SJSA1 (cell line): ENCODE measurements at places on chromosomes 4 and X. TPM values are rescaled to one million over a fixed set of nuclear protein-coding genes. Genes with fewer than 3 reads are reported as not detected.

DNA sequence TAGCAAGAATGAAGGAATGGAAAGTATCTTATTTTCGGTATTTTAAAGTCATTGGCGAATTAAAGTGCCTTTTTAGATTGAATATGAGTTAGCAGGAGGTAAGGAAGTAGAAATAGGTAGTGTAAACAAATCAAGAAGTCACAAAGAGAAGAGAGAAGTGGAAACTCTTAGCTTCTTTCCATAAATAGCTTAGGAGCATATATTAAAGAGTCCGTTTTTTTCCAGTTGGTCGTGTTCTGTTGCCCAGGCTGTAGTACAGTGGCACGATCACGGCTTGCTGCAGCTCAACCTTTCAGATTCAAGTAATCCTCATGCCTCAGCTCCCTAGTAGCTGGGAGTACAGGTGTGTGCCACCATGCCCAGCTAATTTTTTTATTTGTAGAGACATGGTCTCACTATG lies 56.4 kb downstream of the UBE2K start:
- DNase-seq: no peak

The JADE3 gene
- total RNA-seq: 5.0 and 8.8 TPM in 2 replicates

The GYPE gene
- 0.95 and 2.1 TPM in 2 replicates for total RNA-seq

DNA sequence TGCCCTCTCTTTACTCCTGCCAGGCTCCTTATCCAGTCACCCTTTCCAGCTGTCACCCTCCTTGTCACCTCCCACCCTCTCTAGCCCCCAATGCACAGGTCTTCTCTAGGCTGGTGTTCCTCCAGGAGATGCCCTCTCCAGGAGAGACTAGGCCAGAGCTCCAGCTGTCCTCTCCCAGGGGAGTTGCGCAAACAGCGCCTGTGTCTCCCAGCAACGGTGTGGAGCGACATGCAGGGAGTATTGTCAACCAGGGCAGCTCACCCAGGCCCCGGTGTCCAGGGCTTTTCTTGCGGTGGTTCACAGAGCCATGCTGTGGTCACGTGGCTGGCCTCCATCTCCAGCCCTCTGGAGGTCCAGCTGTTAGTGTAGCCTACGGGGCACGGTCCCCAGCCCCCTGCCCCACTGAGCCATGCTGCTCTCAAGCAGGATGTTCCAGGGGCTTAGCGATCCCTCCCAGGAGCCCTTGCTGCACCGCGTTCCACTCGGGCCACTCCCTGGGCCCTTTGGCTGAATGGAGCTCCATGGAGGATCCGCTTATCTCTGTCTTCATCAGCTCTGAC lies 34.8 kb downstream of the CCNQ start:
- no peak for DNase-seq

The ITIH6 gene
- total RNA-seq: not detected in 2 replicates

DNA sequence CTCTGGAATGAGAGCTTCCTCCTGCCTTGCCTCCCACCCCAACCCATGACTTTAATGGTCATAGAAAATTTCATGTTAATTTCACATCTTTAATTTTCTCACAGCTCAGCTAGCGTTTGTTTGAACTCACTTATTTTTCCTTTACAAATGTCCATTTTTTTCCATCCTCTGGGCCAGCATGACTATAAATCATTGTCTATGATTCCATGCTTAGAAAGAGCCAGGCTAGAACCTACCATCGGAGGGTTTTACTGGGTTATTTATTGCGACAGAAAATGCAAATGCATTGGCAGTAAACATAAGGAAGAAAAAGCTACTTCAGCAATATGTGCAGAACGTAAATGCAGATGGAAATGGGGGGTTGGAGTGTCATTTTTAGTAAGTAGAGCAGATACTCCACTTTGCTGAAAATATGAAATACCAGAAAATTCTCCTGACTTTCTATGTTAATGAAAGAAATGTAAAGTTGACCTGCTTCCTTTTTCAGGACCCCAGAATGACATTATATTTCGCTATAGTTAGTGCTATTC lies 37.1 kb downstream of the LGI2 start:
- DNase-seq: no peak

DNA sequence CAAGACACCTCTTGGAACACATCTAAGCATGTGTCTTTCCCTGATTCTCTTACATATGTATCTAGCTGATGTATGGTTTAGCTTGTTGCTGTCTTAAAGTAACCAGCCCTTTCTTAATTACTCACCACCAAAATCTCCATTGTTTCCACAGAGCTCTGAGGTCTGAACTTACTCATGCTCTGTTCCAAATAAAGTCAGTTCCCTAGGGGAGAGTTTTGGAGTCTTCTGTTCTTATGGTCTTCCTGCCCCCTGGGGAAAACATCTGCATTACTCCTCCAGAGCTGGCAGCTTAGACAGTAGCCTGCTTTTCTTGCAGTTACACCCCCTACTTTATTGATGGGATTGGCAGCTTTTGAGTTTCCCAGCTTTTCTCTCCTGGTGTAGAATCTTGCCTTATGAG lies 125.8 kb downstream of the EDA start:
- DNase-seq: no peak

- DNase-seq: no peak
Observed at GRCh38 chr4:181911420-181911819, 331.8 kb upstream of the TENM3 start.

DNA sequence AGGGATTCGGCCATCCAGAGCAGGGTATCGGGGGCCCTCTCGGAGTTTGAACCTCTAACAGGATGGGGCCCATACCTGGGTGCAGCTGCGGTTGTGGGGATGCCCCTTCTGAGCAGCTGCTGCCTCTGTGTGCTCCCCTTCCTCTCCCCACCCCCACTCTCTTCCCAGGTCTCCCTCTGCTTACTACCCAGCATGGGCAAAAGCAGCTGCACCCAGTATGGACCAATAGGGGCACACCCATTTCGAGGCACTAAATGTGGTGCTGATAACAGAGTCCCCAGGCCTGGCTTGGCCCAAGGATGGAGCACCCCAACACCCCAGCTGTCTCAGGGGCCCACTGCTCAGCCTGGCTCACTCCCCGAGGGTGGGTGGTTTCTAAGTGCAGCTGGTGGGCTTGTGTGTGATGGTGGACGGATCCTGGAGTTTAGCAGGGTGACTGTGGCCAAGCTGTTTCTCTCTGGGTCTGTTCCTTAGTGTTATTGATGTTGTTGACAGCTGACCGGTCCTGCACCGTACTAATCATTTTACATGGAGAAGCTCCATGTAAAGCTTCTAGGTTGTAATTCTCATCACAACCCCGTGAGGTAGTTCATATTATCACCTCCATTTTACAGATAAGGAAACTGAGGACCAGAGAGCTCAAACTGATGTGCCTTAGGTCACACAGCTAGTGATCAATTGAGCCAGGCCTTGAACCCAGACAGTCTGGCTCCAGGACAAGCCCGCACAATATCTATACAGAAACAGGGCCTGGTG lies 13.1 kb upstream of the KIAA0232 start:
- no peak for DNase-seq

GRCh38 chr4:81492606-81493230 lies 21.0 kb upstream of the RASGEF1B start:
- no peak for DNase-seq

DNA sequence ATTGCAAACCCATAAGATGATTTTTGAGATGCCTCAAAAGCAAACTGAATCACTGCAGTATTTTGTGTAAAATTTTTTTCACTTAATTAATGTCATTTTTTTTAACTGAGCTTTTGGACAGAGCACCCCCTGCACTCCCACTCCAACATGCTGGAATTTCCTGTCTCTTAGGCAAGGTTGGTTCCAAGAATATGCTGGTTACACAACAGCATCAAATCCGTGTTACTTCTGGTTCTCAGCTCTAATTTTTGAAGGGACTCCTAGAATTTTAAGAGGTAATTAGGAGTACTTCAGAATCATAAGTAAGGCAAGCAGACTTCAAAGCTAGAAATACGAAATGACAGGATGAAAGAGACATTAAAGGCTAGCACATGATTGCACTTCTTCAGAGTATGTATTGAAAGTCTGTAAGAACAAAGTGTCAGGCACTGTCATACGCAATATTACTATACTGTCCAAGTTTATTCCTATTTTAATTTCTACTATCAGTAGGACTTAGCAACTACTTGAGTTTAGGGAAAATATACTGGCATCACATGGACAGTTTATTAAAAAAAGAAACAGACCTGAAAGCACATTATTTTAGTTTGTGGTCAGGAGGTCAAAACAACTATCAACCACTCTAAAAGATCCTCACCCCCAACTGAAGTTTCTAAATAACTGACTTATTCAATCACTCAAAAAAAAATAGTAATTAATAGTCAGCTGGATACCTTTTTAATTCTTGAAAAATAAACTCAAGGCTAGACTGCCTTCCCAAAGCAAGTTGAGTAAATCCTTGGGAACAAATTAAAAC lies 1.6 kb upstream of the JCHAIN start:
- no peak for DNase-seq

- no peak for DNase-seq
Observed at GRCh38 chr4:107988763-107989035, 990 bp upstream of the HADH start.

DNA sequence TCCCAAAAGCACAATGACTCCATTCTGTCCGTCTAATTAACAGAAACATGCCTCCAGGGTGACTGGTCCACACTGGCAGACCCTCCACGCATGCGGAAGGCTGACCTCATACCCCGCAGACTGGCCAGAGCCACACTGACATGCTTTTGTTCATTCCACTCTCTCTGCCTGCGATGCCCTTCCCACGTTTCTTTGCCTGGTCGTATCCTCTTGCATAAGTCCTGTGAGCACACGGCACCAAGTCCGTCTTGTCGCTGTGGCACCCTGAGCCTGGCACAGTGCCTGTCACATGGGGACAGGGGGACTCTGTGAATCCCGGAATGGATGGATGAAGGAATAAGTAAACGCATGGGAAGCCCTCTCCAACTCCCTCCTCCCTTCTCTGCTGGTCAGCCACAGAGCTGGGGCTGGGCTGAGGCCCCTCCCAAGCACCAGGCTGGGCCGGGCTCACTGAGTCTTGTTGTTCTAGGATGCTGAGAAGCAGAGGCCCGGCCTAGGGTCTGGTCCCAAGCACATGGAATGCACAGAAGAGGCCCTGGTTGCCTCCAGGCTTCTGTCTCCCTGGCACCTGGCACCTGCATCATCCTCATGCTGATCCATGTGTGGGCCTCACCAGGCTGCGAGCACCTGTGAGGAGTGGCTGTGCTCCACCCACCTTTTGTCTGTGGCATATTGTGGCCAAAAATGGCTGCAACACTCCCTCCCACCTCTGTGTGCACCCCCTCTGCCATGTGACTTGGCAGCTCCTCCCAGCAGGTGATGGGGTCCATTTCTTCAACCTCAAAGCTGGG lies 38.9 kb upstream of the C4orf50 start:
- DNase-seq: no peak

The SLC6A8 gene
- 0.66 and 2.7 TPM in 2 replicates for total RNA-seq

GRCh38 chr4:151908734-151909497 lies 148.1 kb upstream of the GATB start:
- DNase-seq: no peak

- no peak for DNase-seq
Observed at GRCh38 chr4:148077581-148077980, 345.7 kb downstream of the ARHGAP10 start.

GRCh38 chr4:109233570-109233969 lies 68.9 kb downstream of the COL25A1 start:
- no peak for DNase-seq

The FAM3A gene
- 19.6 and 28.8 TPM in 2 replicates for total RNA-seq
